ENCODE measurements at places on chromosomes 3 and 15. TPM values are rescaled to one million over a fixed set of nuclear protein-coding genes. Genes with fewer than 3 reads are reported as not detected.

DNA sequence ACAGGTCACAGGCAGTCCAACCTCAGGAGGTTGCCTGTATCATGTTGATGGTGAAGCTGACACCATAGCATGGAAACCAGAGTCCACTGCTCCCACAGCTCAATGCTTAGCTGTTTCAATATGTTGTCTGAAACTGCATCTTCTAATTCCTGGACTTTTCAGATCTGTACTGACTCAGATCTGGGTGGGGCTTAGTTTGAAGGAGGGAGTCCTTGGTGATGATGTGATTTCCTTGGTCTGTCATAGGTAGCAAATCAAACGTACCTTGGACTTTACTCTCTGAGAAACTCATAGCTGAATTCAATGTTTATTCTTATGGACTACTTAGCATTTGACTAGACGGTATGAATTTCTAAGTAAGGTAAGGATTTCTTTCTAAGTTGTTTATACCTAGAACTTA is at the start of gene HHLA2:
Gene HHLA2 (plus strand): TSS at position 310 of the 400 bp plus-strand sequence. CDS start 55,266 bp downstream, outside the sequence.
- no peak for DNase-seq

The LIPC gene
- 1.3 TPM for total RNA-seq

The TMEM39A gene
- total RNA-seq, result 21.0 TPM

The CFAP44 gene
- total RNA-seq, result 0.63 TPM

The AGTR1 gene
- 0.77 TPM for total RNA-seq

GRCh38 chr15:71183063-71183462 is 67.8 kb downstream of the THSD4 start:
- DNase-seq, result no peak

The RPL39L gene
- total RNA-seq, result 5.4 TPM
